Large intestine (tissue), 12 donors: ENCODE measurements at places on chromosomes 11 and 22.

- no peak overlapping the region for H3K27ac ChIP-seq
- H3K4me1 ChIP-seq = no peaks in the 10 kb centered on the region
- no peaks in the 10 kb centered on the region for H3K36me3 ChIP-seq
- H3K4me3 ChIP-seq = no peak overlapping the region
- DNase-seq = no peak
These were observed 9.0 kb upstream of the HTR3B start for GRCh38 chr11:113895367-113896155.

- H3K27me3 ChIP-seq = no peaks in the 10 kb centered on the region
- no peak for DNase-seq
- no peak overlapping the region for H3K27ac ChIP-seq
- H3K36me3 ChIP-seq = no peaks in the 10 kb centered on the region
- H3K4me3 ChIP-seq = no peak overlapping the region
- no peaks in the 10 kb centered on the region for H3K4me1 ChIP-seq
These were observed 596.8 kb upstream of the CNTN5 start for GRCh38 chr11:98423933-98424332.

DNA sequence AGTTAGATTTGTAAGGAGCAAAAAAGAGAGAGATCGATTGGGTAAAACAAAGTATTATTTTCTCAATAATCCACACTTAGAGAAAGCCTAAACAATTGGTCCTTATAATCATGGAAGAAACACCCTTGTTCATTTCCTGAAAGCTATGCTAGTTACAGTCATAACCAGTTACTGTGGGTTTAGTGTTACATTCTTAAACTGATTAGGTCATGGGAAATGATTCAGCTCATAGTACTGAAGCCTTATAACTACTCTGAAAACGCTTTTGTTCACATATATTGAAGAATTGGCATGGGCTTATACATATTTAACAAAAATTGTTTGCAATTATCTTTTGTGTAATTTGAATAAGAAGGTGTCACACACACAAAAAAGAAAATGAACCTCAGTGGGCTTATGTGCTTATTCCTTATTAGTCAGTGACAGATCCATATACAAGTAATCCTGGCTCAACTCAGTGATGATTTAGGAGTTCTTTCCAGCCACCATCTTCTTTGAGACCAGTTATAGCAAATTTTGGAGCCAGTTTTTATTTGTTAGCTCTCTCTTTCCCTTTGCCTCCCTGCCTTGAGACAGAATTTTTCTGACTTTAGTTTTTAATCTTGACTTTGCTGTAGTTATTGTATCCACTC is 198.5 kb upstream of the CTSC start:
- no peak for DNase-seq
- H3K4me3 ChIP-seq = no peak overlapping the region
- H3K36me3 ChIP-seq = no peaks in the 10 kb centered on the region
- H3K27ac ChIP-seq = no peak overlapping the region

GRCh38 chr11:120235024-120235628 is 4.8 kb upstream of the POU2F3 start:
- peak; percentile 63 for DNase-seq
- H3K27me3 ChIP-seq = peaks cover 10% of the 10 kb centered on the region
- peaks cover 8% of the 10 kb centered on the region for H3K36me3 ChIP-seq
- H3K4me3 ChIP-seq = no peak overlapping the region
- H3K27ac ChIP-seq = no peak overlapping the region
- H3K4me1 ChIP-seq = peaks cover under 1% of the 10 kb centered on the region

GRCh38 chr11:43974830-43975229 is 32.4 kb downstream of the C11orf96 start:
- no peaks in the 10 kb centered on the region for H3K4me1 ChIP-seq
- no peak overlapping the region for H3K4me3 ChIP-seq
- peaks cover 3% of the 10 kb centered on the region for H3K27me3 ChIP-seq
- H3K27ac ChIP-seq = no peak overlapping the region

- H3K4me1 ChIP-seq = no peaks in the 10 kb centered on the region
- no peak overlapping the region for H3K4me3 ChIP-seq
- no peak overlapping the region for H3K27ac ChIP-seq
These were observed 52.6 kb upstream of the LRRC32 start for GRCh38 chr11:76723142-76723541.

DNA sequence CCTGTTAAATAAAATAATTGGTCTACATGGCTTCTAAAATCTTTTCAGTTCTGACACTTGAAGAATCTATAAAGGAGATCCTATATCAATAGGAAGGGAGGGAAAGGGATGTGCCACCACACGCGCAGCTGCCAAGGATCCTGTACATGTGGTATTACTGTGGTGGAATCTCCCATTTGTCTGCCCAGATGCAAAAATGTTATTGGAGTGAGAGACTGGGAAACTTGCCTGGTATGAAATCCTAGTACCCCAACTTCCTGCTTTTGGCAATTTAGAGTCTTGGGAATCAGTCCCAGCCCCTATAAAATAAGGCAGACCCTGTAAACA is 81.9 kb upstream of the PICALM start:
- no peak overlapping the region for H3K4me3 ChIP-seq
- H3K36me3 ChIP-seq = no peaks in the 10 kb centered on the region
- H3K27me3 ChIP-seq = no peaks in the 10 kb centered on the region
- H3K4me1 ChIP-seq = peaks cover 20% of the 10 kb centered on the region
- no peak for DNase-seq
- H3K27ac ChIP-seq = no peak overlapping the region

GRCh38 chr22:38781033-38781432 is 12.9 kb downstream of the DNAL4 start:
- no peaks in the 10 kb centered on the region for H3K4me1 ChIP-seq
- no peak overlapping the region for H3K4me3 ChIP-seq
- H3K27me3 ChIP-seq = no peaks in the 10 kb centered on the region
- no peak overlapping the region for H3K27ac ChIP-seq

DNA sequence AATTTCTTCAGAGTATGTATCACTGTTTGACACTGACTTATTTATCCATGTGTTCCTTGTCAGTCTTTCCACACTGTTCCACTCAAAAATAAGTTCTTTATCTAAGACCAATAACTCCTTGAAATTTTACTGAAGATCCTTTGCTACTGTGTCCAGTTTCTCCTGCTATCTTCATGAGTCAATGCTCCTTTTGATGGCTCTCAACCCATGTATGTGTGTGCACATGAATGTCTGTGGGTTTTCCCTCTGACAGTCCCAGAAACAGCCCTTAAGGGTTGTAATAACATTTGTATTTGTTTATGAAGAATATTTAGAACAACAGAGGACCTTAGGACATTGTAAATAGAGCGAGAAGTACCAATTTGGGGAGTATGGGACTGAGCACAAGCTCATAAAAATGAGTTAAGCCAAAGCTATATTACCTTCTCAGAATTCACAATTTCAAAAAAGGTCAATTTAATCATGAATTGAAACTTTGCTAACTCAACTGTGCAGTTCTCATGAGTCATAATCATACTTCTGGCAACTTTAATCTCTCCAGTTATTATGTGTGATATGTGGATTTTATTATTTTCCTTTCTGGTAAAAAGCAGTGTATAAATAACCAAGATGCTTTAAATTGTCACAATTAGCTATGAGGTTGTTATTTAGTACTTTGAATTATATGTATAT is 533.6 kb downstream of the CNTN5 start:
- H3K36me3 ChIP-seq = no peaks in the 10 kb centered on the region
- H3K27me3 ChIP-seq = no peaks in the 10 kb centered on the region
- no peak overlapping the region for H3K4me3 ChIP-seq
- no peaks in the 10 kb centered on the region for H3K4me1 ChIP-seq
- DNase-seq = no peak
- H3K27ac ChIP-seq = no peak overlapping the region

DNA sequence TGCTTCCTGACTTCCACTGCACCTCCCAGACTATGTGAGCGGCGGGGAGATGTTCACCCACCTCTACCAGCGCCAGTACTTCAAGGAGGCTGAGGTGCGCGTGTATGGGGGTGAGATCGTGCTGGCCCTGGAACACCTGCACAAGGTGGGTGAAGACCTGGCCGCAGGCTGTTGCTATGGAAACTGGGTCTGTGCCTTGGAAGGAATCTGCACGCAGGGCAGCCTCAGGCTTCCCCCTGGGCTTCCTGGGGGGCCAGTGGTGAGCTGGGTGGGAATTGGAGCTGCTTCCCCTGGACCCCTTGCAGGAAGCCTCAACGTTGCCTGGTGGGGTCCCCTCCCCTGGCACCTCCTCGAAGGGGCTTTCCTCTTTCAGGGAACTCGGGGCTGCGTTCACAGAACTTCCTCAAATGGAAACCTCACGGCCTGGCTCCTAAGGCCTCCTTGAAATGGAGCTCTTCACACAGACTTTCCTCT is 1.5 kb downstream of the RPS6KA4 start:
- peak overlapping the region; percentile 77 for H3K4me3 ChIP-seq
- H3K27ac ChIP-seq = no peak overlapping the region
- H3K27me3 ChIP-seq = no peaks in the 10 kb centered on the region
- peaks cover 42% of the 10 kb centered on the region for H3K36me3 ChIP-seq

DNA sequence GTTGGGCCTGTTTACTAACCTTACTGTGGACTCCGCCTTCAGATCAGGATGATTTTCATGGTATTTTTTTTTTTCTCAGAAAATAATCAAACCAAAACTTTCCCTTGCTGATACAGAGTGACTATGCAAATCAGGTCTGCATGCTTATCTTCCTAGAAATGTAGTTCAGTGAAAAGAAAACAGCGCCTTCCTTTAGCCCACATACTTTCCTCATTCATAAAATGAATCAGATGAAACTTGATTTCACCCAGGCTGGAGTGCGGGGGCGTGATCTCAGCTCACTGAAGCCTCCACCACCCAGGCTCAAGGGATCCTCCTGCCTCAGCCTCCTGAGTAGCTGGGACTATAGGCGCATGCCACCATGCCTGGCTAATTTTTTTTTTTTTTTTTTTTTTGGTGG is 26.0 kb downstream of the ZNRF3 start:
- H3K4me1 ChIP-seq = peaks cover 73% of the 10 kb centered on the region
- H3K36me3 ChIP-seq = no peaks in the 10 kb centered on the region
- no peak overlapping the region for H3K27ac ChIP-seq
- no peak overlapping the region for H3K4me3 ChIP-seq
- DNase-seq = no peak

DNA sequence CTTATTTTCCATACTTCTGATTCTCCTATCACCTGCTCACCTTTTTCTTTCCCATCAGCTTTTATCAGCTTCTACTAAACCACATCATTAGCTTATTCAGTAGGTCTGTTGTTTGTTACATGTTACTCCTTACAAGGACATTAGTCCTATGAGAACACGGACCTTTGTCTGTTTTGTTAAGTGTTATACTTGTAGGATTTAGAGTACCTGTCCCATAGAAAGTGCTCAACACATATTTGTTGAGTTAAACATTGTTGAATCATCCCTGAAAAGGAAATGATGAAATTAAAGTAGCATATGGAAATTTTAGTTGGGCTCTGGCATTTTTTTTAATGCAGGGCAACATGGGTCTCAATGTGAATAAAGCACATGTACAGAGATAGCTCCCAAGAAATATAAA is 222.1 kb upstream of the CARD18 start:
- H3K27me3 ChIP-seq = no peaks in the 10 kb centered on the region
- H3K4me3 ChIP-seq = no peak overlapping the region
- no peak for DNase-seq

- peak overlapping the region; percentile 82 for H3K27ac ChIP-seq
- no peaks in the 10 kb centered on the region for H3K27me3 ChIP-seq
- no peaks in the 10 kb centered on the region for H3K36me3 ChIP-seq
- DNase-seq = no peak
- H3K4me3 ChIP-seq = no peak overlapping the region
These were observed 80.8 kb downstream of the ME3 start for GRCh38 chr11:86591631-86592030.

DNA sequence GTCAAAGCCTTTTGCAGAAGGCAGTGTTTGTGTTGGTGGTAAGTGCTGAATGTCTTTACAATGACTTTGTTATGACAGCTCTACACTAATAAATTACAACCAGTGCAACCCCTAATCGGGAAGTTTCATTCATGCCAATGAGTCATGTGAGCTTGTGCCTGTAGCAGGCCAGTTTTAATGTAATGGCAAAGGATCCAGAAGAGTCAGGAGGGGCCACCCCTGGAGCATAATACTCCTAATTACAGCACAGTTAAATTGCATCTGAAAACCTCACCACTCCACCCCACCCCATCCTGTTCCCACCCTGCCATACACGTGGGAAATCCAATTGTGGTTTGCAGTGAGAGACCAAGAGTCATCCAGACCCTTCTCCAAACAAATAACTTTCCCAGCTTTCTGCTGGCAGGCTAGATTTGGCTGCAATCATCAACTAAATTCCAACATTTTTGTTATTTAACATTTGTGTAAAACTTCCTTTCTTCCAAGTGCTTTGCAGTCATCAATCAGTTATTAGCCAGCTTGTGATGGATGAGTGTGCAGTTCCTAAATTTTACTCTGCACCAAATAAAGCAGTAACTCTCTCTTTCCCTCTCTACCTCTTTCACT is 277.3 kb upstream of the FAT3 start:
- no peak overlapping the region for H3K27ac ChIP-seq
- no peaks in the 10 kb centered on the region for H3K4me1 ChIP-seq
- H3K4me3 ChIP-seq = no peak overlapping the region

DNA sequence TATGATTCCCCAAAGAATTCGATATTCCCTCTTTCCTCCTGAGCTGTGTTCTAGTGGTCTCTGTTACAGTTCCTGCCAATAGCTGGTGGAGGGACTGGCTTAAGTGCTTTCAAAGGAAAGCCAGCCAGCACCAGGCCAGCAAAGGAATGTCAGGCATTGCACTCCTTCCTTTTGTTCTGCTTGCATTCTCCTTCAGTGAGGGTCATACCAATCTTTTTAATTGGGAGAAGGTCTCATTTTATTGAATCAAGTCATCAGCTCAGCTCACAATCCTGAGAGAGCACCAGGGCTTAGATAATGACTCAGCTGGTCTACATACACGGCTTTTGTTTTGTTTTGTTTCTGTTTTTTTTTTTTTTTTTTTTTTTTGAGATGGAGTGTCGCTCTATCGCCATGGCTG is 222.9 kb downstream of the NAV2 start:
- peaks cover 11% of the 10 kb centered on the region for H3K36me3 ChIP-seq
- peaks cover 2% of the 10 kb centered on the region for H3K4me1 ChIP-seq
- no peak overlapping the region for H3K4me3 ChIP-seq

- peaks cover 4% of the 10 kb centered on the region for H3K4me1 ChIP-seq
- H3K27me3 ChIP-seq = no peaks in the 10 kb centered on the region
- H3K36me3 ChIP-seq = peaks cover 15% of the 10 kb centered on the region
- DNase-seq = peak; percentile 88
- H3K4me3 ChIP-seq = no peak overlapping the region
These were observed 10.3 kb downstream of the PIK3C2A start for GRCh38 chr11:17197431-17197898.

DNA sequence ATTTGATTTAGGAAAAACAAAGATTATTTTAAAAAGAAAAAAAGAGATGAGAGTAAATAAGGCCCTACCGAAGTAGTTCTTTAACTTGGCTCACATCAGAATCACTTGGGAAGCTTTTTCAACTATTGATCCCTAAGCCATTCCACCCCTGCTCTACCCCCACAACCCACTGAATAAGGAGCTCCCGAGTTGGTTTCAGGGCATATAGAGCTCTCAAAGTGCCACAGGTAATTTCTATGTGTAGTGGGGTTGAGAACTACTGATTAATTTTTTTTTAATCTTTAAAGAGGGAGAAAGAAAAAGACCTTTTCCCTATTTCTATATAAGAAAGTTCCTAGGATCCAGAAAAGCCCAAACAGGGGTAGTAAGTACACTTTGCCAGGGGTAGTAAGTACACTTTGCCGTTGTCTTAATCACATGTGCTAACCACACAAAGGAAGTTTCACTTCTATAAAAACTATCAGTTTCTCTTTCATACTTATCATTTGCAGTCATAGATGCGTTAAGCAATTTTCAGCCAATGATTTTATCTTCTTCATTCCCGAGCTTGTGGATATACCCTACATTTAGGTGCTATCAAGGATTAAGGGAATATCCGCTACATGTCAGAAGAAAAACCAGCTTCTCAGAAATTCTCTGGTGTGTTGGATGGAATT is 108.4 kb upstream of the ZC3H12C start:
- H3K27me3 ChIP-seq = no peaks in the 10 kb centered on the region
- H3K4me1 ChIP-seq = peaks cover 5% of the 10 kb centered on the region
- H3K36me3 ChIP-seq = no peaks in the 10 kb centered on the region
- DNase-seq = peak; percentile 55
